ENCODE measurements at places on chromosomes 7 and 10.
A peak's percentile ranks its signal among the peaks of the same experiment; 100 is the strongest.

- DNase-seq = no peak
These were observed 8.5 kb downstream of the OR2A7 start for GRCh38 chr7:144256112-144256511.

DNA sequence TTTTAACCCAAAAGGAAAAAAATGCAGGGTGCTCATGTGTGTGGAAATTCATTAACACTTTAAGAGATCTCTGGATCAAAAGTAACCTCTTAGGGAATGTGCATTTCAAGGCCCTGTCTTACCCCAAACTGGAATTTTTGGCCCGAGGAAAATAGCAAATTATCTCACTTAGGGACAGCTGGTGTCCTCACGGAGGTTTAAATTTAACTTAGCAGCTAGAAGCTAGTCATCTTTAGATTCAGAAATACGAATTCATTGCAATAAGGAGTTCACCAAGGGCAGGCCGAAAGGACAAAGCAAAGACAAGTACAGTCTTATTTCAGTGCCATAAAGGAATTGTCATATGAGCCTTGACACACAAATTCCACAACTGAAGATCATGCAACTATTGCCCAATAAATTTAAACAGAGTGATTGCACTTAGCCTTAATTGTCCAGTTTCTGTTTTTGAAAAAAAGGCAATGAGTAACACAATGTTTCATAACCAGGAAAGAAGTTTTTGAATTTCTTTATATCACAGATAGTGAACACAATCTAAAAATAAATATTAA, 22.4 kb upstream of the SEMA3C start:
- DNase-seq = no peak

GRCh38 chr7:104914421-104914820, 99.6 kb upstream of the KMT2E start:
- no peak for DNase-seq

- no peak for DNase-seq
These were observed 194.6 kb upstream of the PDE1C start for GRCh38 chr7:32264702-32265284.

DNA sequence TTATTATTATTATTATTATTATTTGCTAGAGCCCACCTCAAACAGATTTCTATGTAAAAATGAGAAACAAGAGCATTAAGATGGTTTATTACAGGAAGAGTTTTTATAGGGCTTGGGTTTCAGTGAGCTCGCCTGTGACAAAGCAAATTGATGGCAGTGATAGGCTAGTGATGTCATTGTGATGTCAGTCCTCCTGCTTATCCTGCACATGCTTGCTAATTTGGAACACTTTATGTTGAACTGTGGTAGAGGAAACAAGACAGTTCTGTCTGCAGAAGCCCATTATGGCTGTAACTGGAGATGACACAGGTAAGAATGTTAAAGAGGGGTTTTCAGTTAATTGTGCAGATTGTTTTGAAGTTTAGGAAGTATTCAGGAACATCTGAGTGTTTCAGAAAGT, 68.3 kb downstream of the CREM start:
- DNase-seq = no peak

DNA sequence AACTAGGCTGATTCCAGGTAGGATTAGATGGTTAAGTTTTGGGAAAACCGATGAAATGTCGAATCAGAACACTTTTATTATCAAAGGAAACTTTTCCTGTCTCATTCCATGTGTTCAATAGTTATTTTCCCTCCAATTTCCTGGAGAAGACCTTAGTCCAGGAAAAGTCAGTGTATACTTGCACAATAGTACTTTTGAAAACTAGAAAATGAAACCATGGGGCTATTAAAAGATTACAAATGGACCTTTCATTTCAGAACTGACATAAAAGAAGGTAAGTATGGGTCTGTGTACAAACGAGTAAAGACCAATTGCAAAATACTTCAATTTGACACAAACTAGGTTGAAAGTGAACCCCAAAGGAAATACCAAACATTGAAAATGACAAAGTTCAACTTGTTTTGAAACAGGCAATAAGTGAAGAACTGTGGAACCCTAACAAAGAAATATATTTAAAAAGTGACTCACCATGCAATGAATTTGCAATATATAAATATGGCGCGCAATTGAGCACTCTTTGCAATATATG, 2.1 kb downstream of the AVPI1 start:
- no peak for DNase-seq

GRCh38 chr10:94150541-94151184, 156.9 kb downstream of the PLCE1 start:
- DNase-seq = no peak

DNA sequence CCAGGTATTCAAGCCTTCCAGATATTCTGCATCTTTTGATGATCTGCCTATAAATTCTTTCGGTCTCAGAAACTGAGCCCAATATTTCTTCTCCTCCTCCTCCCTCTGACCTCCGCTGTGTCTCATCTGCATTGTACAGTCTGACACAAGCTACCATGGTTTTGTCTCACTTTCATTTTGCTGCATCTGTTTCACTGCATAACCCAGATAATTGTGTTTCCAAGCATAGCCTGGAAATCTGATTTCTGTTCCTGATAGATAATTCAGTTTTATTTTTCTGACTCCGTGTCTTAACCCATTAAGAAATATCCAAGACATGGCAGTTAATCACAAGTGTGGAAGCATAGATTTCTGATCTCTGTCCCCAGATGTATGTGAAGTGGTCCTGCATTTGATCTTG, 374.2 kb upstream of the SEMA3A start:
- DNase-seq = no peak

DNA sequence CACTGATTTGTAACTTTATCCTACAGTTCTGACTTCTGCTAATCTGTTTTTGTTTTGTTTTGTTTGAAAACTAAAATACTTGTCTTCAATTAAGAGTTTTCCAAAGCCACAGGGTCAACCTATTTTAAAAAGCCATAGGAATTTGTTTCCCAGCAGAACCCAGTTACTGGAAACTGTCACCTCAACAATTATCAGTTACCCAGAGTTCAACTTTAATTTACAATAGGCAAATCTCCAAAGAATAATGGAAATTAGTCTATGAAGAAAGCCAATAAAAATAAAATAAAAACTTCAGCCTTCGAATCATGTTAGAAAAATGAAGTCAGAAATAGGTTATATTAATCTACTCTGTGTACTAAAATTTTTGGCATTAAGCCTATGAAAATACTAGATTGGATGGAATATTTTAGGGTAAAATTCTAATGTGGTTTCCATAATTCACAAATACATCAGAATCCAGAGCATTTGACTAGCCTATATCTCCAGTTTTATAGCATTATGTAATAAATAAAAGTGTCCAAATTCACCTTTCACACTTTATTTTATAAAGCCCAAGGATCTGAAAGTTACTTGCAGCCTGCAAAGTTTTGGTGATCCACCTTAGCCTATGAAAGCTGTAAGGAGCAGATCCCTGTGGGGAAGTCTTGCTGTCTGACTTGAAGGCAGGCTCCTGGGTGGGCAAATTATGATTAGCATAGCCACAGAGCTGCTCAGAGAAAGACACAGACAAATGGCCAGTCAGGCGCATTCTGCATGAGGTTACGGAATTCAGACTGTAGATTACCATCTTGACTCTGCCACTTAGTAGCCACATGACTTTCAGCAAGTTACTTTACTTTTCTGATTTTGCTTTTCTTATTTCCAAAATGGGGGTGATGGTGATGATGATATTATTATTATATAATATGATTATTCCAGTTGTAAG, 250.0 kb upstream of the HGF start:
- DNase-seq = no peak

DNA sequence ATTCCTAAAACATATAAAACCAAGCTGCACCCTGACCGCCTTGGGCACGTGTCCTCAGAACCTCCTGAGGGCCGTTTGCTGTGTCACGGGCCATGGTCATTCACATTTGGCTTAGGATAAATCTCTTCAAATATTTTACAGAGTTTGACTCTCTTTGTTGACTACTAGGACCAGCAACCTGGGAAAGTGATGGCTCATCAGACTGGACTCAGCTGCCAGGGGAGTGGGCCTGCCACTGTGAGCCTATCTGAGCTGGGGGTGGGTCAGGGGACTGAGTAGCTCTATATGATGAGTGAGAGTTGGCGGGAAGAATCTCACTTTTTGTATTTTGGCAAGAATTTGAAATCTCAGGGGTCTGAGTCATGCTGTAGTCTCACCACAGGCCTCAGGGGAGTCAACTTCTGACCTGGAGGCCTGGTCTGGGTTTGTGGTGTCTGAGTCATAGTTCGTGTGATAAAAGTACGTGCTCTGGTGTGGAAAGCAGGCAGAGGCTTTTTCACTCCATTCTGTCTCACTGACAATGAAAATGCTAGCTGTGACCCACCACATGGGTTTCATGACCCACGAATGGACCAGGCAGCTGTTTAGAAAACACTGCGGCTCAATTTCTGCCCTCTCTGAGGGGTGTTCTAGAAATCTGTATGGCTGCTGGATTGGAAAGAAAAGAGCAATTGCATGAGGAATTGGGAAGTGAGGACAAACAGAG, 4.2 kb upstream of the UPP1 start:
- peak; percentile 81 for DNase-seq

DNA sequence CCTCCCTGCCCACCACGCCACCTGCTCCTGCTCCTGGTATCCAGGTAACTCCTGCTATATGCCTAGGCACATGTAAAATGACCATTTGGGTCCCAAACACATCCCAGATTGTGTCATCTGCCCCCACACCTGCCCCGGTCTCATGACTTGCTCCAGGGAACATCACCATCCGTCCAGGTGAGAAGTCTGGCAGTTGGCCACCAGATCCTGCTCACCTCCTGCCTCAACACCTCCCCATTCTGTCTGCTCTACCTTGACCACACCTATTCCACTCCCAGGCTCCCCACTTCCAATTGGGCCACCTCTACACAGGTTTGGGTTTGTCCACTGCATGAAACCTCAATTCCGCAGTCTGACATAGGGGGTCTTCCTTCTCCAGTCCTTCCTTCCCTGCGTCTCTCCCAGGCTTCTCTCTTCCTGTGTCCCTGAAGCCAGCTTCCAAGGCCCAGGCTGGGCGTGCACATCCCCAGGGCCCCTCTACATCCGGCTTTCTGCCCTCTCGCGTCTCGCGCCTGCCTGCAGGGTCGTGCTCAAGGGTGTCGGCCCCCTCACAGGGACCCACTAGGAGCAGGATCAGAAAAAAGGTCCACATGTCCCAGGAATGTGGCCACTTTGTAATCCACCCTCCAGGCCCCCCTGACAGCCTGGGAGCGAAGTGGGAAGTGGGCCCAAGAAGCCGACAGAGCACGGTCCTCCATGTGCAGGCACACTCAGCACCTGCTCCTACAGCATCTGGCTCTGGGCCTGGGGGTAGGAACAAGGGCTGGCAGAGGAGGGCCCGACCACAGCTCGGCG, 49.3 kb upstream of the DAGLB start:
- no peak for DNase-seq

GRCh38 chr10:11745045-11745444, 2.9 kb downstream of the ECHDC3 start:
- DNase-seq = no peak

DNA sequence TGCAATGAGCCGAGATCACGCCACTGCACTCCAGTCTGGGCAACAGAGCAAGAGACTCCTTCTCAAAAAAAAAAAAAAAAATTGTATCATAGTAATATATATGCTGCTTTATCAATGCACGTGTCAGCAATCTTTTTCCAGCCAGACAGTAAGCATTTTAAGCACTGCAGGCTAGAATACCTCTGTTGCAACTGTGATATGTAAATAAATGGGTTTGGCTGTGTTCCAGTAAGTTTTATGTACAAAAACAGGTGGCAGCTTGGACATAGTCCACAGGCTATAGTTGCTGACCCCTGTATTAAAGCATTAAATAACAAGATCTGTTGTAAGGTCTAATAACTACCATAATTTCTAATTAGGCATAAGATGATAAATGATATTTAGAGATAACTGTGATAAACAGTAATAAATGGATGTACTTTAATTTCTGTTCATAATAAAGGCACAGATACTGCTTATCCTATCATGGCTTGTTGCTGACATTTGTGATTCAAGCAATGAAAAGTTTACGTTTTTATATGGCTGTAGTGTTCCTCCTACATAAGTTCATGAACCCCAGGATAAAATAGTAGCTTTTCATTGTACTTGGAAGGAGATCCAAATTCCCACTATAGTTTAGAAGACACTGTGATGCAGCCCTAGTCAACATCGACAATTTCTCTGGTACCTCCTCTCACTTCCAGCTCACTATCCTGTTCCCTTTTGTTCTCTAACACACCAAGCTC, 161.4 kb downstream of the ELMO1 start:
- DNase-seq = no peak

- DNase-seq = no peak
These were observed 275.7 kb downstream of the TCERG1L start for GRCh38 chr10:131035779-131036178.

DNA sequence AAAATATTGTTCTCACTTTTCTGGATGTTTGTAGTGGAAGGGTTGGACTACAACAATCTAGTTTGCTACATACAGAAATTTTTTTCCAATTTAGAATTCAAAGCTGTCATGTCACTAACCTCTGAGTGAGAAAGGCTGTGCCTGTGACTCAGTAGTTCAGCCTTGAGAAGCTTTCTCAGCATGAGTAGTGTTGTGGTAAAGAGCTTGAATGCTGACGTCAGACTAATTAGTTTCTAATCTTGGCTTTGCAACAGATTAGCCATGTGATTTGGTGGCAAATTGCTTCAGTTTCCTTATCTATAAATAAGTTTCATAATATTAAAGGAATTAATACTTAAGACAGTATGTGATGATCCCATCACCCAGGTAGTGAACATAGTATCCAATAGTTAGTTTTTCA, 83.8 kb downstream of the ABCA13 start:
- no peak for DNase-seq

DNA sequence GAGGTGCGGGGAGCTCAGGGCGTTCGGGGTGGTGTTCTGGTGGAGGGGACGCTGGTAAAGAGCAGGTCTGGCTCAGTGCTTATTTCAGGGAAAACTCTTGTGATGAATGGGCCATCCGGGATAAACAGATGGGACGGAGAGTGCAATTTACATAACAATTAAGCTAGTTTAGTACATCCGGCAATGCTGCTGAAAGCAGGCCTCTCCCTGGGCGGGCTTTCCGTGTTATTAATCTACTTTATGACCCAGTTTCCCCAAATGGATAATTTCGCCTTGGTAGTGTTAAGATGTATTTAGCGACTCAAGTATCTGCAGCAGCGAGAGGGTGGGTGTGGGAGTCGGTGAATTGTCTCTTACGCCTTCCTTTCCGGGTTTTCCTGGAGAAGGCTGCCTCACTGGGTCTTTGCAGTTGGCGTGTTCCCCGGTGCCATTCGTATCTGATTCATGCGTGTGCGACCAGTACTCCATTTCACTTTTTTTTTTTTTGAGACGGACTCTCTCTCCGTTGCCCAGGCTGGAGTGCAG, 25.2 kb downstream of the FOXK1 start:
- DNase-seq = no peak

DNA sequence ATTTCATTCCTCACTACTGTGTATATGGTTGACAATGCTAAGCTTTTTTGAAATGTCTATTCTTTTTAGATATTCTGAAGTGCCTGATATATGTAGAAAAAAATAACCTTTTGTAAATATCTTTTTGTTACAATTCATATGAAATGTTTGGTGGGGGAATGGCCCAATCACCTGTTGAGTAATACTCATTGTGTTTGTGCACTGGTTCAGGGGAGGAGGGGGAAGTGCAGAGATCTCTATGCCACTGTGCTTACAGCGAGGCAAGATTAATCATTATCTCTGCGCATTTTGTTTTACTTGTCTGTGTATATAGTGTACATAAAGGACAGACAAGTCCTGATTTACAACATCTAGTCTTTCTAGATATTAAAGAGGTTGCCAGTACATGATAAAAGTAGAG, 25.2 kb downstream of the NUP42 start:
- no peak for DNase-seq
